ENCODE measurements at places on chromosomes 1 and 21. TPM values are rescaled to one million over a fixed set of nuclear protein-coding genes. Genes with fewer than 3 reads are reported as not detected.

GRCh38 chr1:238658763-238659162, 727.6 kb upstream of the CHRM3 start:
- H3K27me3 ChIP-seq = no peaks in the 10 kb centered on the region
- no peaks in the 10 kb centered on the region for H3K36me3 ChIP-seq
- no peak overlapping the region for H3K4me3 ChIP-seq
- no peak overlapping the region for H3K27ac ChIP-seq

The CFHR4 gene
- total RNA-seq = not detected

DNA sequence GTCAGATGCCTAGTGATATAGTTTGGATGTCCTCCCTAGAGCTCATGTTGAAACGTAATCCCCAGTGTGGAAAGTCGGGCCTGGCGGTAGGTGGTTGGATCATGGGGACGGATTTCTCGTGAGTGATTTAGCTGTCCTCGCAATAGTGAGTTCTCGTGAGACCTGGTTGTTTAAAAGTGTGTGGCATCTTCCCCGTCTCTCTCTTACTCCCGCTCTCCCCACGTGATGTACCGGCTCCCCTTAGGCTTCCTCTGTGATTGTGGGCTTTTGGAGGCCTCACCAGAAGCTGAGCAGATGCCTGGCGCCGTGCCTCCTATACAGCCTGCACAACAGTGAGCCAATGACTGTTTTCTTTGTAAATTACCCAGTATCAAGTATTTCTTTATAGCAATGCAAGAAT, 264.5 kb downstream of the TTLL7 start:
- H3K36me3 ChIP-seq = no peaks in the 10 kb centered on the region
- H3K27ac ChIP-seq = no peak overlapping the region
- H3K4me3 ChIP-seq = no peak overlapping the region
- no peaks in the 10 kb centered on the region for H3K4me1 ChIP-seq
- DNase-seq = no peak
- H3K27me3 ChIP-seq = no peaks in the 10 kb centered on the region

DNA sequence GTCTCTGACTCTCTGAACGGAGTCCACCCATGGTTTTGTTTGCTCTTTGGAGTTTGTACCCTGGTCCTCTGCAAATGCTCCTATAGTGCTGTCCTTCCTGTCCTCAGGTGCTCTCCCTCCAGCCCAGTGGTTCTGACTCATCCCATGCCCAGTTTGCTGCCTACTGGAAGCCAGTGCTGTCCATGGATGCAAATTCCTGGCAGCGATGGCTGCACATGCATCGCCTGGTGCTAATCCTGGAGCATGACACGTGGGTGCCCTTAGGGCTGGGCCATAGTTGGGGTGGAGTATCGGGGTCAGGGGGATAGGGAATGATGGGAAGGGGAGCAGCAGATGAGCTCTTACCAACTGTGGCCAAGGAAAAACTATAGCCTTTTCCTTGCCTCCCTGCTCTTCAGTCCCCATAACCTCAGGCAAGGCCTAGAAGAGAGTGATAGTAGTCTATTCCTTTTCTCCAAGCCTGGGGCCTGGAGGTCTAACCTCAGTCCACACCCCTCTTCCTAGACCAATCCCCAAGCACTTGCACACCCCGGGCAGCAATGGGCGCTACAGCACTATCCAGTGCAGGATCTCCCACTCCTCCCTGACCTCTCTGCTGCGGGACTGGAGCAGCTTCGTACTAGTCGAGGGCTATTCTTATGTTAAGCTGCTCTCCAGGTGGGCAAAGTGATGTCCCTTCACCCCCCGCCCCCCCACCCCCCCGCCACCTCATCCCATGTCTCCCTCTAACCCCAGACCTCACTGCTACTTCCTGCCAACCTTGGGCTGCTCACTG, 31.6 kb downstream of the HYI start:
- H3K27ac ChIP-seq = no peak overlapping the region
- H3K4me3 ChIP-seq = no peak overlapping the region
- no peaks in the 10 kb centered on the region for H3K4me1 ChIP-seq
- no peaks in the 10 kb centered on the region for H3K27me3 ChIP-seq
- peaks cover 100% of the 10 kb centered on the region for H3K36me3 ChIP-seq

DNA sequence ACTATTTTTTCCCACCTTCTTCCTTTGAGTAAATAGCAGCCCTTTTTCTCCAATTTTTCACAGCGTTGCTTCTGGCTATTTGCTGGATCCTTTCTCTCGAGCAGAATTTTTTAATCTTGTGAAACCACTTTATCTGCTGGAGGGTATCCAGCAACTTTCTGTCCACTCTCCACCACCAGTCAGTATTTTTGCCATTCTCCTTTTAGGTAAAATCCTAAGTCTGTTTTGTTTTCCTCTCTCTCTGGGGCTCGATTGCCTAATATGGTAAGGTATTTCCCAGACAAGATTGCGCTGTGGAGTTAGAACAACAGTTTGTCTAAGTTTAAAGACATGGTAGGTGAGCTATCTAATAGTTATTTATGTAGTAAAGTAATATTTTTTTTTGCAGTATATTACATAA, 156.9 kb downstream of the PPP1R12B start:
- peak; percentile 50 for DNase-seq
- H3K27ac ChIP-seq = peak overlapping the region; percentile 53
- H3K4me3 ChIP-seq = no peak overlapping the region
- no peaks in the 10 kb centered on the region for H3K4me1 ChIP-seq

The DNAJC6 gene
- total RNA-seq = 19.2 TPM

The PRR9 gene
- total RNA-seq = not detected

DNA sequence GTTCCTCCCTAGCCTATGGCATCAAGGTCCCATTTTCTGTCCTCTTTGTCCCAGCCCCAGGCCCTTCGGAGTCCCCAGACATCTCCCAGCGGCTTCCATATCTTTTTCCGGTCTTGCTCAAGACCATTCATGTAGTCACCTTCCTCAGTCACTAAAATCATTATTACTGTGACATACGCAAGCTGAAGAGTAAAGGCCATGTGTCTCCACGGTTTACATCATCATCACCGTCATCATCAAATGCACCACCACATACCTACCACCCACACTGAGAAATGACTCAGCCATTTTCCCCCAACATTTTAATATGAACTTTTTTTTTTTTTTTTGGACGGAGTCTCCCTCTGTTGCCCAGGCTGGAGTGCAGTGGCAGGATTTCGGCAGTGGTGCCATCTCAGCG, 43.4 kb downstream of the FHAD1 start:
- H3K27me3 ChIP-seq = no peaks in the 10 kb centered on the region
- no peaks in the 10 kb centered on the region for H3K36me3 ChIP-seq
- H3K27ac ChIP-seq = no peak overlapping the region

The DAB1 gene
- total RNA-seq = 4.5 TPM

DNA sequence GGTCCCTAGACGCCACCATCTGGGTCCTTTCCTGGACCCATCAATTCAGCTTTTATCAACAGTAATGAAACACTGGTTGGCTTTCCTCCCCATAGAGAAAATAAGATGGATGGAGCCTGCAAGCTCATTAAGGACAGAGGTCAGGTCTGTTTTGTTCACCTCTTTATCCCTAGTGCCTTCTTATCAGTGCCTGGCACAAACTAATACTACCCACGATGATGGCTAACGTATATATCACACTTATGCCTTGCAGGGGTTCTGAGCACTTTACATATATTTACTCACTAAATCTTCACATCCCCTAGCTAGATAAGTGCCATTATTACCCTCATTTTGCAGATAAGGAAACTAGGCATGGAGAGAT, 5.1 kb upstream of the UBXN10 start:
- H3K4me1 ChIP-seq = peaks cover 4% of the 10 kb centered on the region
- no peak overlapping the region for H3K4me3 ChIP-seq
- no peaks in the 10 kb centered on the region for H3K36me3 ChIP-seq
- no peak for DNase-seq
- H3K27me3 ChIP-seq = peaks cover 24% of the 10 kb centered on the region
- no peak overlapping the region for H3K27ac ChIP-seq

DNA sequence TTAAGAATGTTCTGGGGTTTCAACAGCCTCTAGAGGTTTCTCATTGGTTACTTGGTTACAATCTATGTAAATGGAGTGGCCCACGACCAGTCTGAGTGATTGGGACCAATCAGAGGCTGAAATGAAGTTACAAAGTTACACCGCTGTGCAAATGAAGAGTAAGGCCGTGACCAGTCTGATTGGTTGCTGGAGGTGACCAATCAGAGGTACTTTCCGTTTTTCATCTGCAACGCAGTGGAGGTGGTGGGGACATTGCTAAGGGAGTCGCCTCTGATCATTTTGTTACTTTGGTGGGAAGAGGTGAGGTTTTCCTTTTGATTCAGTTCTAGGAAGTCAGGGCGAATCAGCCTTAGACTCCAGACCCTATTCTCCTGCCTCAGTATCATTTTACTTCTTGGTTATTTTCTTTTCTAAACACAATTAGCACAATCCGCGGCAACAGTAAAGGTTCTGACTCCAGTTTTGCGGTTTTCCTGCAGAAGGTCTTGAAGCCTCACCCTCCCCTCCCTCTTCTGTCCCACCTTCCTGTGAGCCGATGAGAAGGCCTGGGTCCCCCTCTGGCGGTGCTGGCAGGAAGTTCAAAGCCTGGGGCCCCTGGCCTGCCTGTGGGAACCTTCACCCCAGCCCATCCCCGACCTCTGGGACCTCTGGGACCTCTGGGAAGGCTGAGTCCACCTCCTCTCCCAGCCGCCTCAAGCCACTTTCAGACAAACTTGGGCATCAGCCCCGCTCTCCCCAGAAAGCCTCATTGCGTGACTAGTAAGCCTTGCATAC, 38.7 kb upstream of the TTC34 start:
- no peaks in the 10 kb centered on the region for H3K4me1 ChIP-seq
- H3K27ac ChIP-seq = no peak overlapping the region
- no peak overlapping the region for H3K4me3 ChIP-seq
- no peaks in the 10 kb centered on the region for H3K36me3 ChIP-seq
- DNase-seq = no peak

DNA sequence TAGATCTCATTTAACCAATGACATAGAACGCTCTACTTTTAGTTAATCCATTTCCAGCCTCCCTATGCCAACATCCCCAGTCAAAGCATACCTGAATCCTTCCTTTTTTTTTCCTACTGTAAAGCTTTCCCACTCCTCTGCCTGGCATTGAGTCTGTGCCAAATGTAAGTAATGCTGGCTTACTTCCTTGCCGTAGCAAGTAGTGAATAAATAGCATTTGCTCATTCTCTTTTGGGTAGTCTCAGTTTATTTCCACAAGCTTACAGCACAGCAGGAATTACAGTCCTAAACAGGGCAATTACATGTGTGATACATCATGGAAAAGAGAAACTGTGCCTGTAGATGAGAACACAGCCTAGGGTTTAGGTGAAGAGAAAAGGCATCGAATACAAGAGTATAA, 352.6 kb upstream of the NEGR1 start:
- no peak overlapping the region for H3K27ac ChIP-seq
- DNase-seq = no peak
- H3K27me3 ChIP-seq = no peaks in the 10 kb centered on the region
- no peaks in the 10 kb centered on the region for H3K4me1 ChIP-seq

DNA sequence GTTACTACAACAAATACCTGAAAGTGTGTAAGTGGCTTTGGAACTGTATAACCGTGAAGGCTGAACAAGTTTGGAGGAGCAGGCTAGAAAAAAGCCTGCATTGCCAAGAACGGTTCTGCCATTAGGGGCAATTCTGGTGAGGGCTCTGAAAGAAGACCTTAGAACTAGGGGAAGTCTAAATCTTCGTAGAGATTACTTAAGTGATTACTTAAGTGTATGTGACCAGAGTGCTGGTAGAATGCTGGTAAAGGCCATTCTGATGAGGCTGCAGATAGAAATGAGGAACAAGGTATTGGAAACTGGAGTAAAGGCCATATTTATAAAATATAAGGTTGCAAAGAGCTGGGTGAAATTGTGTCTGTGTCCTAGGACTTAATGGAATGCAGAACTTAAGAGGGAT, 158.0 kb downstream of the CLIC6 start:
- H3K4me1 ChIP-seq = peaks cover 14% of the 10 kb centered on the region
- no peak overlapping the region for H3K4me3 ChIP-seq
- H3K27ac ChIP-seq = peak overlapping the region; percentile 71
- no peaks in the 10 kb centered on the region for H3K36me3 ChIP-seq
- no peak for DNase-seq

- H3K4me1 ChIP-seq = no peaks in the 10 kb centered on the region
- H3K36me3 ChIP-seq = no peaks in the 10 kb centered on the region
- DNase-seq = no peak
- no peaks in the 10 kb centered on the region for H3K27me3 ChIP-seq
- H3K4me3 ChIP-seq = no peak overlapping the region
These were observed 30.6 kb downstream of the VANGL2 start for GRCh38 chr1:160431006-160431405.

DNA sequence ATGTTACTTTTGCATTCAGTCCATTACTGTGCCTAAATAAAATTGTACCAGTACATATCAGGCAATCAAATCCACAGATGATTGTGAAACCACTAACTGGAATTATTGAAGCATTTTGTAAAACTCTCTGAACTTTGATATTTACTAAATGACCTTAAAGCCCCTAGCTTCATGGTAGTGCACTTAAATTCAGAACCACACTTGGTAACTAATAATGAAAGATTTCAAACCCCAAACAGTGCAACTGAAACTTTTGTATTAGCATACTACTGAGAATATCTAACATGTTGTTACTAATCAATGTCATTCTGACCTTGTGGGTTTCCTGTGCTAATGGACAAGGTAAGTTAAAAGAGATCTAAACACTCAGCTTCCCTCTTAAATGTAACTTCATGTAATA, at the start of gene CFHR3:
Gene CFHR3, plus strand, starts transcription at position 238 of the 400 bp plus-strand sequence. Its CDS starts 47 bp downstream, at position 285.
- no peak for DNase-seq
- no peaks in the 10 kb centered on the region for H3K27me3 ChIP-seq
- no peak within 1 kb of the TSS for H3K4me3 ChIP-seq
- H3K4me1 ChIP-seq = no peaks in the 10 kb centered on the region
- H3K27ac ChIP-seq = no peak within 1 kb of the TSS

DNA sequence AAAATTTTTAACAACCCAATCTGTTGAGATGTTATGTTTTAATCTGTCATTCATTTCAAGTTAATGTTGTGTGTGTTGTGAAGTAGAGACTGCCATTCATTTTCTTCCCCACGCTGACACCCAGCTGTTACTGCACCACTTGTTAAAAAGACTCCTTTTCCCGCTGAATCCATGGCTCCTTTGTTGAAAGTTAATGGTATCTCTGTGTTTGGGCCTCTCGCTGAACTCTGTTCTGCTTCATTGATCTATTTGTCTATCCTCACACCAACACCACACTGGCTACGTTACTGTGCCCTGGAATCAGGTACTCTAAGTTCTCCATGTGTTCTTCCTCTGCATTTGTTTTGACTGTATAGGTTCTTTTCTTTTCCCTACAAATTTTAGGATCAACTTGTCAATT, 58.2 kb downstream of the PDE9A start:
- no peak overlapping the region for H3K4me3 ChIP-seq
- peaks cover 4% of the 10 kb centered on the region for H3K36me3 ChIP-seq
- no peaks in the 10 kb centered on the region for H3K4me1 ChIP-seq
- no peak overlapping the region for H3K27ac ChIP-seq
- no peak for DNase-seq

Measured in tibial nerve (tissue), 4 donors.